Esophagus mucosa (tissue), 1 donor: ENCODE measurements at places on chromosomes 7 and 10. TPM values are rescaled to one million over a fixed set of nuclear protein-coding genes. Genes with fewer than 3 reads are reported as not detected.

GRCh38 chr10:120369856-120370276 lies 87.2 kb upstream of the PLPP4 start:
- no peak for ATAC-seq

GRCh38 chr10:122864901-122865300 lies 14.5 kb downstream of the FAM24B start:
- ATAC-seq = no peak

DNA sequence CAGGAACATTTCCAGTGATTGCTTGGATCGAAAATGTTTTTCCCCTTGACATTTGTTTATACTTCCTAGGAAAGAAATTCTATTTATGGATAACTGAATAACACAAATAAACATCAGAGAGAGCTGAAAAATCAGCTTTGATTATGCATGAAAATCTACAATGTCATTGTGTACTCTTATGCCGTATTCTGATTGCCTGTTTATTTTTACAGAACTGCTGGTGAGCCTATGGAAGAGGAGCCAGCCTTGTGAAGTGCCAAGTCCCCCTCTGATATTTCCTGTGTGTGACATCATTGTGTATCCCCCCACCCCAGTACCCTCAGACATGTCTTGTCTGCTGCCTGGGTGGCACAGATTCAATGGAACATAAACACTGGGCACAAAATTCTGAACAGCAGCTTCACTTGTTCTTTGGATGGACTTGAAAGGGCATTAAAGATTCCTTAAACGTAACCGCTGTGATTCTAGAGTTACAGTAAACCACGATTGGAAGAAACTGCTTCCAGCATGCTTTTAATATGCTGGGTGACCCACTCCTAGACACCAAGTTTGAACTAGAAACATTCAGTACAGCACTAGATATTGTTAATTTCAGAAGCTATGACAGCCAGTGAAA lies 121.5 kb downstream of the TWIST1 start:
- no peak for ATAC-seq

- ATAC-seq = no peak
Observed at GRCh38 chr7:90761584-90761983, 165.5 kb downstream of the CDK14 start.

DNA sequence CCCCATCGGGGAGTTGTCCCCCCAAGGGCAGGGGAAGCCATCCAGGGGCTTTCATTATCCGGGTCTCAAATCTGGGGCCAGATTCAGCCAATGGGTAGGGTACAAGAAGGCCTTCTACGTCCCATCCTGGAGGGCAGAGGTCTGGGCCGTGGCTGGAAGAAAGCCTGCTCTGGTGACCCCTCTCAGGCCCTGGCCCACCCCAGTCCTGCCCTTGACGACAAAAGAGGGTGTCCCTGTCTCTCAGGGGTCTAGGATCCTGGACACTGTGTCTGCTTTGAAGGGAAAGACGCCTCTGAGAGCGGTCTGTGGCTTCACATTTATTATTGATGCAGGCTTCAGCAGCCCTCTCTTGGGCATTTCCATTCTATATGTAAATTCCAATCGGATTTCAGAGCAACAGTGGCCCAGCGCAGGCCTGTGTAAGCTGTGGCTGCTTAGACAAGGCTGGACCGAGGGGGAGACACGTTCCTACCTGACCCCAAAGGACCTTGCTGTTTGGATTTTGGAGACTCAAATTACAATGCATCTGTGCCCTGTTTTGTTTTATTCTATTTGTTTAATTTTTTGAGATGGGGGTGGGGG lies 83.2 kb upstream of the BAIAP2L1 start:
- no peak for ATAC-seq

DNA sequence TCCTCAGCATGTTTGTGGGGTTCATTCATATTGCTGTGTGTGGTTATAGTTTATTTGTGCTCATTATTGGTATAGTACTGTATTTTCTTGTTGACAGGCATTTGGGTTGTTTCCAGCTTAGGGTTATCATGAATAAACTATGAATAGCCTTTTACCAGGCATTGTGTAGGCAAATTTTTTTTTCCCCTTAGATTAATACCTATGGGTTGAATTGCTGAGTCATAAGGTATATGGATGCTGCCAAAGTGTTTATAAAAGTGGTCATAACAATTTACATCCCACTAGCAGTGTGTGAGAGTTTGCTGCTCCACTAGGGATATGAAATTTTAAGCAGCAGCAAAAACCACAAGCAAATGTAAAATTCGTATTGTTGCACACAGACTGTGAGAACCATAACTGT lies 175.0 kb downstream of the PLPP4 start:
- ATAC-seq = no peak

DNA sequence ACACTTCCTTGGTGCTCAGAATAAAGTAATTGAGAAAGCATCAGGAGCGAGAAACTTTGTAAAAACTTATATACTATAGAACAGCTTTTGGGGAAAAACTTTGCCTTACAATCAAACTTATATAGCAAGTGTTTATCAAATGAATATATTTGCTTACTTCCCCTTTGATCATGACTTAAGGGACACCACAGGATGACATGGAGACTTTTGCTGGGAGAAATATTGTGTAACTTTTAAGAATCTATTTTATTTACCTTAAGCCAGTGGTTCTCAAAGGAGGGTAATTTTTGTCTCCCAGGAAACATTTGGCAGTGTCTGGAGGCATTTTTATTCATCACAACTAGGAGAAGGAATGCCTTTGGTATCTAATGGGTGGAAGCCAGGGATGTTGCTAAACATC lies 173.8 kb upstream of the HABP2 start:
- ATAC-seq = no peak

GRCh38 chr7:132491391-132491945 lies 84.8 kb downstream of the PLXNA4 start:
- ATAC-seq = no peak

GRCh38 chr10:95500649-95501048 lies 60.5 kb downstream of the SORBS1 start:
- ATAC-seq = no peak

DNA sequence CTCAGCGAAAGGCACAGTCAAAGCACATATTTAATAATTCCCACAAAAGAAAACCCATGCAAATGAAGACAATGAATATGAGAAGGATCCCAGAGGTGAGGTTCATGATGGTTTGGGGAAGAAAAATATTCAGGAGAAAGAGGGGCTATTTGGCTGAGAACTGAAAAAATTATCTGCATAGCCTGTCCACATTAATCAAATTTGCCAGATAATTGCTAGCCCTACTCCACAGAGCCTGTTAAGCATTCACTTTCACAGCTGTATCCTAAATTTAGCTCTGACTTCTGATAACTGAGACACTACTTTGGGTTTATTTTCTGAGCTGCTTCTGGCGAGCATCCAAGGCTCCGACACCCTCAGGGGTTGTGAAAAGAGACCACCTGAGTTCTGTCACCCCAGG lies 176.2 kb downstream of the HERPUD2 start:
- ATAC-seq = no peak

DNA sequence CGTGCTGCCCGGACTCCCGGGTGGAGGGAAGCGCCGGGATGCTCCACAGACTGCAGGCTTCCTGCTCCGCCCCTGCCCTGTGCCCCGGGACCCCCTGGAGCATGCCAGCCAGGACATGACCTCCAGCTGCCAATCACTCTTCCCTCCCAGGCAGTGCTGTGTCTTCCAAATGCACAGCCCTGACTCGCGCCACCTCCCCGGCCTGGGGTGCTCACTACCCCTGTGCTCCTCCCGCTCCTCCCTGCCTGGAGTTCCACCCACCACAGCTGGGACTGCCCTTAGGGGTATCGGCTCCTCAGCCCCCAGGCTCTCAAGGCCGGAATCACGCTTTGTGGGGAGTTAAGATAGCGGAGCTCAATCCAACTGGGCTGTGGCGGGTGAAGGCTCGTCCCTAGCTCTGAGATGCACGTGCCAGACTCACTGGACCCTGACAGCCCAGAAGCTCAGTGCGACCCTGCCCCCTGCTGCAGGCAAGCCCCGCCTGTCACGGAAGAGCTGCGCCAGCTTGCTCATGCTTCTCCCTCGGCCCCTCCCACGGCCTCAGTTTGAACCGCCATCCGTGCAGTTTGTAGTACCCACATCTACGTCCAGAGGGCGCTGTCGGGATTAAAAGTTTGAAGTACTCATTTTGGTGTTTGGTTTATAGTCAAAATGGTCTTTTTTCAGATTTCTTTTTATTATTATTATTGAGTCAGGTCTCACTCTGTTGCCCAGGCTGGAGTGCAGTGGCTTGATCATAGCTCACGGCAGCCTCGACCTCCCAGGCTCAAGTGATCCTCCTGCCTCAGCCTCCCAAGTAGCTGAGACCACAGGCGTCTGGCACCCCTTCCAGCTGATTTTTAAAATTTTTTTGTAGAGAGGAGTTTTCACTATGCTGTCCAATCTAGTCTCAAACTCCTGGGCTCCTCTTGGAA lies 142.5 kb upstream of the TCERG1L start:
- peak; percentile 76 for ATAC-seq

DNA sequence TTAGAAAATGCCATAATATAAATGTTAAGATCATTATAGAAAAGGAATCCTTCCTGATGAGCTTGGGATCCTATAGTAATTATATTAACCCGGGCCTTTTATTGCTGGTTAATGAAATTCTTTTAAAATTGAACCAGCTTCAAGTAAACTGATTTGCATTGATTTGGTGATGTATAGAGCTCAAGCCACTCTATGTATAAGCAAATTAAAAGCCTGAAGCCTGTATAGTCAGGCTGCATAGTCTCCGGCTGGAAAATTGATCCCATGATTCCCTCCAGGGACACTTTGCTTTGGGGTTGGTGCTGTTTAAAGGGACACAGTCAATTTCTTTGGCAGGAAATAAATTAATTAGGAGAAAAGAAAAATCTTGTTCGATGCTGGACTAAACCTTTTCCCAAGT lies 199.1 kb downstream of the HERPUD2 start:
- ATAC-seq = no peak

- ATAC-seq = no peak
Observed at GRCh38 chr7:151900986-151901621, 24.2 kb upstream of the PRKAG2 start.

DNA sequence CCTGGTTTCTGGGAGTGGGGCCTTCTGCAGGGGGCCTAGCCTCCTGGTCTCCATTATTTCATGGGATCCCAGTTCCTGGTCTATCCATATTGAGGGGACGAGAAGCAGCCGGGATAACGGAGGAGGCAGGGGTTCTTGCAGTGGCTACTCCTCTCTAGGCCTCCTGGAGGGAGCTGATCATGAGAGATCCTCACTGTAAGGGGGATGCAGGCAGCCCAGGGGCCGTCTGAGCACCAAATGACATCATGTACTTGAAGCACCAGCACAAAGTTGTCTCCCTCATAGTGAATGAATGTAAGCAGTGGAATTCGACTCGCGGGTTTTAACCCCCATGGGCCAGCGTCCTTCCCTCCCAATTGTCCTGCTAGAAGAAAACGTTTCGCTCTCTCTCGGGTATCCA lies 964 bp upstream of the ADCY1 start:
- ATAC-seq = no peak

DNA sequence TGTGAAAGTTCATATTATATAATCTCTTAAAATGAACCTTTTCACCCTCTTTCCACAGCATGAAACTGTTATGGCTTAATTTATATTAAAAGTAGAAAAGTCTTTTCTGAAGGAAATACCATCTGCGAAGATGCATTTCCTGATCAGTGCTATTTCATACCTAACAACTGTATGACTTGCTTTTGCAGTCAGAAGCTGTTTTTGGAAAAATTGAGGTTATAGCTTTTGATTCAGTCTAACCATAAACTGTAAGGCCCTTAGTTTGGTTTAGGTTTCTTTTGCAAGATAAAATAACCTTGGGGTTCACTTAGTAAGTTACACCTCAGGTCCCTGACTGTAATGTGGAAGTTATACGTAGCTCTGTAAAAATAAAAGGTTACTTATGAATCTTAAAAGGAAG lies 22.7 kb upstream of the PARP12 start:
- no peak for ATAC-seq

The OR2A5 gene
- not detected for total RNA-seq

The MTURN gene
- total RNA-seq = 6.1 TPM

The PRSS37 gene
- total RNA-seq = not detected

The BICC1 gene
- 0.32 TPM for total RNA-seq

The NPC1L1 gene
- not detected for total RNA-seq

The HTR5A gene
- not detected for total RNA-seq
